ENCODE measurements at places on chromosomes 6 and 20. TPM values are rescaled to one million over a fixed set of nuclear protein-coding genes. Genes with fewer than 3 reads are reported as not detected.

DEFB132 gene
- total RNA-seq, result not detected

STK35 gene
- total RNA-seq, result 15.8 TPM

BPIFA3 gene
- total RNA-seq, result not detected

PRND gene
- total RNA-seq, result not detected

FRK gene
- 16.1 TPM for total RNA-seq

OSER1 gene
- total RNA-seq, result 22.3 TPM

ABHD16B gene
- 0.18 TPM for total RNA-seq

CHMP4B gene
- total RNA-seq, result 90.5 TPM

MDC1 gene
- 38.6 TPM for total RNA-seq

ADGRF4 gene
- 0.55 TPM for total RNA-seq

MCHR2 gene
- total RNA-seq, result not detected

C6orf58 gene
- not detected for total RNA-seq

HLA-DMB gene
- 59.0 TPM for total RNA-seq

CRNKL1 gene
- total RNA-seq, result 17.9 TPM

PLG gene
- 0.79 TPM for total RNA-seq

PSORS1C1 gene
- 11.7 TPM for total RNA-seq

CLPSL2 gene
- not detected for total RNA-seq

RNF114 gene
- total RNA-seq, result 69.0 TPM

Data from left lung (tissue), 14 donors.